ENCODE measurements at places on chromosomes 7 and 10.

GRCh38 chr10:129259128-129259815 is 207.8 kb upstream of the MGMT start:
- no peak for DNase-seq

- no peak for DNase-seq
Measured at GRCh38 chr10:33735464-33735923, 401.0 kb upstream of the NRP1 start.

DNA sequence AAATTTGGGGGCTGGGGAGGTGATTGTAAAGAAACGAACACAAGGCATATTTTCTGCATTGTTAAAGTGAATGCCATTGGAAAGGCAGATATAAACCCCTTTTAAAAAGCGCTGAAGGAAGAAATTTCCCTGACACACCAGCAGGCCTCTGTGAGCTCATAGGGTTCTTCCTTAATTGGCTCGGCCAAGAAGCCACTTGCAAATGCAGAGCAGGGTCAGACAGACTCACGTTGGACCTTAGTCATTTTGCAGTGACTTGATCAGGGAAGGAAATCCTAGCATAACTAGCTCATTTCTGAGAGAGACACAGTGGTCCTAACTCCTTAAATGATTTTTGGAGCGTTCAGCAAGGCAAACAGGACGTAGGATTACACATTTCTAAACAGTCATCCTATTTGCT is 1461.4 kb downstream of the GATA3 start:
- no peak for DNase-seq

DNA sequence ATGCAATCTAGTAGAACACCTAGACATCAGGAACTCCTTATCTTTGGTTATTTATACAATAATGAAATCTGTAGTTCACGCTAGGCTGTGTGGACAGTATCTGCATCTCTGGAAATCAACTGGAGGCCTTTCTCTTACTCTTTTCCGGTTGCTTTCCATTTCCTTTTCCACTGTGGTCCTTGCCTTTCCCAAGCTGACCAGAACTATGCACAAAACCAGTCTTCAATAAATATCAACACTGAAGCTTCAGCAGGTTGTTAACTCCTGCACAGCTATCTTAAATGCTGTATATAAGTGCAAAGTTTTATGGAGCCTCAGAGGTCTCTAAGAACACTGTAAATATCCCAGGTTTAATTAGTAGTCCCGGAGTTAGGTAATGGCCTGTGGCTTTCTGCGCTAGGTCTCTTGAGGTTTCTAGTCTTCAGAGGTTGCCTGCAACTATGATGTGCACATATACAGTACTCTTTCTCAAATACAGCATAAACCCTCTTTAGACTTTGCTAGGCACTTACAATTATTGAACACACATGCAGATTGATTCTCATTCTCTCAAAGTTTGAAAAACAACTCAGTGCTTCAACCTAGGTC is 2.4 kb downstream of the KLLN start:
- no peak for DNase-seq

GRCh38 chr7:561631-562373 is 42.2 kb upstream of the PDGFA start:
- DNase-seq, result no peak

DNA sequence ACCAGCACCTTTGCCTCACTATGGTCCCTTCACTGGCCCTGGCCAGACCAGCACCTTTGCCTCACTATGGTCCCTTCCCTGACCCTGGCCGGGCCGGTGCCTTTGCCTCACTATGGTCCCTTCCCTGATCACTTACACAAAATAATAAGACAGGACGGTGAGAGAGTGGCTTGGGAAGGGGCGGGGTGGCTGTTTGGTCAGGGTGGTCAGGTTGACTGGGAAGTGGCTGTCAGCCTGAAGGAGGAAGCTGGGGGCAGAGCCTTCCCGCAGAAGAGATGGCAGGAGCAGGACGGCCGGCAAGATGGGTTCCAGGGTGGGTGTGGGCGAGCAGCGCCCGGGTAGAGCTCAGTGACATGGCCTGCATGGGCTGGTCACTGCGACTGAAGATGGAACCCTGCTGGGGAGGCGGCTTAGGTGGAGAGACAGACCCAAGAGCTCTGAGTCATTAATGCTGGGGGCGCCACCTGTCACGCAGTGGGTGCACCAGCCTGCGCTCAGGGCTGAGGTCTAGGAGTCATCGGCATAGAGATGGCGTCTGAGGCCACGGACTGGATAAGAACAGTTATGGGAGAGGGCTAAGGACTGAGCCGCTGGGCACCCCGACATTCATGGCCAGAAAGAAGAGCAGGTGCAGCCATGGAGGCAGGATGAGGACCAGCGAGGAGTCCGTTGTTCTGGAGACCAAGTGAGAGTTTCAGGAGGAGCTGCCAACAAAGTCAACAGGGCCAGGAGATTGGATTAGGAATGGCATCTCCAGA is 91.8 kb downstream of the CHST15 start:
- no peak for DNase-seq

DNA sequence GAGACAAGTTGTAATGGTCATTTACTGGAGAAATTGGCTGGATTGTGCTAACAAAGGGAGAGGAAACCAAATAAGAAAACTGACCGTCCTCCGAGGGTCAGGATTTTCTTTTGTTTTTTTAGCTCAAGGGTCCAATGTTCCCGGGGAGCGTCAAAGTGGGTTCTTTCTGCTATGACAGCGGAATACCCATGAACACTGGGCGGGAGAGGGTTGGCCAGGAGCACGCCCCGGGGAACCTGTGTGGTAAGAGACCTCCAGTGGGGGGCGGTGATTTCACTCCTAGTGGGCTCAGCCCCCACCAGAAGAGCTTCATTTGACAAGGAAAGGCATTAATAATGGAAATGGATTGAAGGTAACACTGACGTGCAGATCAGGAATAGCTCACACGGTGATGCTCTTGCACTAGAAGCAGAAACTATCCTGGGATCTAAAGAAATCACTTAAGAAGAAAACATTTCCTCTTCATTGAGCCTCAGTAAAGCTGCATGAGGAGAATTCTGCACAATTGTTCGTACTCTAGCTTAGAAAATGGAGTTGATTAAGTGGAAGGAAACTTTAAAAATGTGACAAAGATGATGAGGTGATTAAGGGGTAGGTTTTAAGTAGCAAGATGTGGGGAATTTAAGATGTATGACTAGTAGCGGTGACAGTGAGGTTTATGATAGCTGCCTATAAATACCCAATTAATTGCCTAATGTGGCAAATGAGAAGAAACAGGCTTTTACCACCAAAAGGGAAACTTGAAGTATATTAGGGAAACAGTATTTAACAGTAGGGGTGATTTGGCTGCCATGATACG is 627.2 kb downstream of the SUGCT start:
- no peak for DNase-seq

DNA sequence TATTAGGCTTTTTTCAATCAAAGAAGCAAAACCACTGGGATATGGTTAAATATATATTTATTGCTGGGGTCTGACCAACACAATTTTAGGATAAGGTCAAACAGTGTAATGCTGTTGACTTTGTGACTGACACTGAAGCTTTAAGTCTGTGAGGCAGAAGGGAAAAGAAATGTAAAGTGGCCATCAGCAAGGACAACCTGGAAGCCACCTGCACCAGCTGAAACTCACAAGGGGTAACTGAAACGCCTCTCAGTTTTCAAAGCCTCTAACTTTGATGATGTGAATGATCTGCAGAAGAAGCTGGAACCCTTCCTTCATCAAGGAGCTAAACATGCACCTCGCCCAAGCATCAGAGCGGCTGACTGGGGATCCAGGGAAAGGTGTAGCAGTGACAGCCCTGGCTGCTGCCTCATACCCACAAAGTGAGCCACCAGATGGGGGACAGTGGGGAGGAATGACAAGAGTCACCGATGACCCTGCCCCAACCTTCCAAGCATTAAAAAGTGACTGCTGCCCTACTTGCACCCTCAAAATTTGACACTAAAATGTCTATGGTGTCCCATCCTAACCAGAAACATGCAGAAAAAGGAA is 284.9 kb upstream of the CNTNAP2 start:
- DNase-seq, result no peak

GRCh38 chr10:14306190-14306589 is 24.5 kb downstream of the FRMD4A start:
- no peak for DNase-seq

GRCh38 chr10:8618834-8619233 is 564.3 kb downstream of the GATA3 start:
- no peak for DNase-seq

Measured in anterior cingulate cortex (tissue), 58 donors.